ENCODE measurements at places on chromosomes 13 and 19. TPM values are rescaled to one million over a fixed set of nuclear protein-coding genes. Genes with fewer than 3 reads are reported as not detected.

The PEG3 gene
- not detected for total RNA-seq

The IGFL2 gene
- not detected for total RNA-seq

The KASH5 gene
- total RNA-seq = not detected

The TTYH1 gene
- total RNA-seq = not detected

DNA sequence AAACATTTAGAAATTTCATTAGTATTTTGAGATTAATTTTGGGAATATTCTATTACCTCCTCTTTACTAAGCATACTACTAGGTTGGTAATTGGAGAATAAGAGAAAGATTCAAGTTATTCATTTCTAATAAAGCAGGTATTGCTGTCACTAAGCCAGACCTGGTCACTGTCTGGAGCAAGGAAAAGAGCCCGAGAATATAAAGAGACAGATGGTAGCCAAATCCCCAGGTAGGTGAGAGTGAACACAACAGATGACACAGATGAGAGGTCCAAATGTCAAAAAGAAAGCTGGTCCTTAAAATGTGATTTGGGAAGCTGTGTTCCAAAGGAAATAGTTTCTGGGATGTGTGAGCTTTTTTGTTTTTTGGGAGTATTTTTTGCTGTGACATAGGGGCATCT, 128.6 kb downstream of the ZNF100 start:
- DNase-seq = no peak
- H3K4me1 ChIP-seq = no peaks in the 10 kb centered on the region
- no peaks in the 10 kb centered on the region for H3K27me3 ChIP-seq
- no peak overlapping the region for H3K4me3 ChIP-seq
- no peak overlapping the region for H3K27ac ChIP-seq

GRCh38 chr13:75160984-75161383, 321.0 kb downstream of the TBC1D4 start:
- H3K36me3 ChIP-seq = no peaks in the 10 kb centered on the region
- no peak for DNase-seq
- H3K27me3 ChIP-seq = no peaks in the 10 kb centered on the region
- H3K27ac ChIP-seq = no peak overlapping the region
- no peaks in the 10 kb centered on the region for H3K4me1 ChIP-seq

GRCh38 chr19:9939301-9939913, 3.1 kb upstream of the OLFM2 start:
- H3K27me3 ChIP-seq = peaks cover 20% of the 10 kb centered on the region
- no peak overlapping the region for H3K27ac ChIP-seq
- no peak for DNase-seq
- no peaks in the 10 kb centered on the region for H3K36me3 ChIP-seq
- no peak overlapping the region for H3K4me3 ChIP-seq

DNA sequence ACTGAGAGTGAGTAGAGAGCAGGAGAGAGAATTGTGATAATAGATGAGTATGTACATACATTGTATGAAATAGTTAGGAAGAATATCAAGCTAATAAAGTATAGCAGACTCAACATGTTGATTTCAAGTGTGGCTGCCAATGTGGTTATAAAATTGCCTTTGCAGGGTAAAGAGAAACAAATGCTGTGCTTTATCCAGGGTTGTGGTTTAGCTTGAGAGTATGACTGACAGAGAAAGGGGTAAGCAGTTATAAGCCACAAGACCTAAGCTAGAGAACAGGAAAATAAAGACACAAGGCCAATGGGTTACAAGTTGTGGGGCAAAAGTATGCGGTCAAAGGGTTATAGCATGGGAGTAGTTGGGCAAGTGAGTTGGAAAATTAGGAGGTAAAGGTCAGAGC, 1217.5 kb downstream of the DIAPH3 start:
- H3K27ac ChIP-seq = no peak overlapping the region
- no peaks in the 10 kb centered on the region for H3K36me3 ChIP-seq
- H3K4me3 ChIP-seq = no peak overlapping the region
- no peak for DNase-seq
- H3K27me3 ChIP-seq = no peaks in the 10 kb centered on the region
- no peaks in the 10 kb centered on the region for H3K4me1 ChIP-seq

- H3K27me3 ChIP-seq = peaks cover 24% of the 10 kb centered on the region
- no peak for DNase-seq
- no peaks in the 10 kb centered on the region for H3K4me1 ChIP-seq
- no peaks in the 10 kb centered on the region for H3K36me3 ChIP-seq
- H3K27ac ChIP-seq = no peak overlapping the region
Observed at GRCh38 chr19:15050639-15051038, 1.4 kb downstream of the CASP14 start.

DNA sequence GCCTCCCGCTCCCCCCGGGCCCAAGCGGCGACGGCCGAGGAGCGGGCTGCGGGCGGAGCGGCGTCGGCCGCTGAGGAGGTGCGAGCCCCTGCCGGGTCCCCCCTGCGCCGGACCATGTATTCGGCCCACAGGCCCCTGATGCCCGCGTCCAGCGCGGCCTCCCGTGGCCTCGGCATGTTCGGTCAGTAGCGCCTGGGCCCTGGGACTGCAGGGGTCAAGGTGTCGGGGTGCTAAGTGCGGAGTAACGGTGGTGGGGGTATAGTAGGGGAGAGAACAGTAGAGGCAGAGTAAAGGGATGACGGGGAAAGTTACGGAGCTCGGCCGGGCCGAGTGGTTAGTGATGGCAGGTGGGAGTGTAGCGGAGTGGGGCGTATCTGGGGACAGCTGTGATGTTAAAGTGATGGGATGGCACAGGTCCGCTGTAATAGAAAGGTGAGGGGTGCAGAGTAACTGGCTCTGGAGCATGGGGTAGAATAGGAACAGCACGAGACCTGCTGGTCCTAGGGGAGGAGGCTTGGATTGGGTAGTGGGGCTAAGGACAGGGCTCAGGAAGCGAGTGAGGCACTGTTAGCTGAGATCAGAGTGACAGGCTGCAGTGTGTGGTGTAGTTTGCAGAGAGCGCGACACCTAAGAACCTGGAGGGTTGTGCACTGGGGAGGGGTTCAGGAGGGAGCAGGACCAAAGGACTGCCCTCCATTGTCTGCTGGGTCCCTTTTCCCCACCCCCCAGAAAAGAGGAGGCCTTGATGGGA, 15.7 kb downstream of the CIC start:
- H3K4me3 ChIP-seq = peak overlapping the region; percentile 92
- no peak overlapping the region for H3K27ac ChIP-seq
- peaks cover 40% of the 10 kb centered on the region for H3K36me3 ChIP-seq
- DNase-seq = no peak
- H3K27me3 ChIP-seq = no peaks in the 10 kb centered on the region
- H3K4me1 ChIP-seq = peaks cover 46% of the 10 kb centered on the region

Measured in SJSA1 (cell line).